ENCODE measurements at places on chromosomes 7 and 10.

DNA sequence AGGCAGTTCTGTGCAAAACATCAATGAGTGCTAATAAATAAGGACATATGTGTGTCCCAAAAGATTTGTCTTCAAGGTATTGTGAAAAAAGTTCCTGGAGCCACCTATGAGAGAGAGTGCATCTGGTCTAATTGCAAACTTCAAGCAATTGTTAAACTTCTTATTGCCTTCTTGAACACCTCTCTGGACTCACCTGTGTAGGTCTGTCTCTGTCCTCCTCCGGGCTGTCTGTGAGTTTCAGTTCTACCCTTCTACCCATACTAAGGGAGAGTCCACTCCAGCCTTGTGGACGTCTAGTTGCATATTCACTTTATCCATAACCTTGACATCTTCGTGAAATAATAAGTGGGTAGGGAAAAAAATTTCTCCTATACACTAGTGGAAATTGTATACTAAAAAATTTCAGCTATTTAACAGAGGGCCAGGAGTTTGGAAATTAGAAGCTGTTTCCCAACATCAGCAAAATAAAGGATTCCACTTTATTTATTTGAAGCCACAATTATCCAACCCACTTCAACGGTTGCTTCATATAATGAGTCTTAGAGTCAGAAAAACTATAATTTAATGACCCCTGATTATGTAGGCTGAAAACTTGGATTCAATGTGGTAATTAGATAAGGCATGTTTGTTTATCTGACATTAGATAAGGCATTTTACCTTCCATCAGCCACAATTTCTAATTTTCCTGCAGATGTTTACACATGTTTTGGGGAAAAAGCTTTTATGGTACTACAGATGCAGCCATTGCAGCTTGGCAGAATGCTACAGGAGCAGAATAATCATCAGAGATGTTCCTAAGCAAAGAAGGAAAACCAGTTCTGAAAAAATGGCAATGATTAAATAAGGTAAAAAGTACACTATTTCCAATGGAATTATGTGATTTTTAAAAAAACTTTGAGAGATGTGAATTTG, 150.8 kb upstream of the FAM3C start:
- no peak for DNase-seq

DNA sequence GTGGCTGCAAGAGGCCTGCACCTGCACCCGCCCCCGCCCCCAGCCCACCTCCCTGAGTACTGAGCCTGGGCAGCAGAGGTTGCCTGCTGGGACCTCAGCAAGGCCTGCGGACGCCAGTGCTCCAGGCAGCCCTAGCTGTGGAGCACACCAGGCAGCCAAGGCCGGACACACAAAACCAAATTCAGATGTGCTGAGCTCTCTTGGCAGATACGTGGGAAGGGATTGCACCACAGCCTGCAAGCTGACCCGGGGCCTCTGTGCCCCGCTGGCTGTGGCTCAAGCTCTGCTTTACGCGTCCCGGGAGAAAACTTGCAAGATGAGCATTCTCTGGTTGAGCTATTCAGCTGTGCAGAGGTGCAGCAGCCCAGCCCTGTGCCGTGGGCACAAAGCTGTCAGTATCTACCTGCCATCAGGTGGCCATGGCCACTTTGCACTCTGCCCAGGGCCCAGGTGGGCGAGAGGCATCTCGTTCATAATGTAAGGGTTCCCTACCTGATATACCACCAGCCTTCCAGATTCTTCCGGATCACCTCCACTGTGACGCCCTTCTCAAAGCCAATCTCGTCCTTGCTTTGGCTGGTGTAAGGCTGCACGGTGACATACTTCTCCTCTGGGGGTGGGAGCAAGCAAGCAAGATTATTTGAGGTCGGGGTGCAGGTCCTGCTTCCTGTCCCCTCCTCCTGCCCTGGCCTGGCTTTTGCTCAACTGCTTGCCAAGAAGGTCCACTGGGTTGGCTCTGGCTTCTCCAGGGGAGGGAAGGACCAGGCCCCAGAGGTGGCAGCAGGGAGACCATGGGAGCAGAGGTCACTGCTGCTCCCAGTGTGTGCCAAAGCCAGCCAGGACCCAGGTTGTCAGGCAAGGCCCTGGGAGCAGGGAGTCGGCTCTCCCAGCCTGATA, 123.4 kb downstream of the NEURL1 start:
- no peak for DNase-seq

- DNase-seq: no peak
Observed at GRCh38 chr7:31084226-31084625, 32.1 kb downstream of the ADCYAP1R1 start.

GRCh38 chr10:90887555-90887954, 15.8 kb downstream of the RPP30 start:
- DNase-seq: no peak

DNA sequence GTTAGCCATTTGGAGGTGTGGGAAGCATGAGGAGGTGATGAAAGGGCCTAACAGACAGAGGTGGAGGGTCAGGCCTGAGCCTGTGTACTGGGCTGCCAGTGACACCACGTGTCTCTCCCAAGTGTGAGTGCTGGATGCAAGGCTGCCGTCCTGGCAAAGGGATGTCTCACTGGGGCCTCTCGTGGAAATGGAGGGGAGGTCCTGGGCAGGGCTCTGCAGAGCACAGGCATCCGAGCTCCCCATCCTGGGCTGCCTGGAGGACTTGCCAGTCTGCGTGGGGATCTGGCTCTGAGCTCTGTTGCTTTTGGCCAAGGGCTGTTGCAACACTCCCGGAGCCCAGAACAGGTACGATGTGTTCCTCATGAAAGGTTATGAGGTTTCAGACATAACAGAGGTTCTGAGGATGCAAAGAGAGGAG, 77.3 kb downstream of the GRK5 start:
- DNase-seq: no peak

DNA sequence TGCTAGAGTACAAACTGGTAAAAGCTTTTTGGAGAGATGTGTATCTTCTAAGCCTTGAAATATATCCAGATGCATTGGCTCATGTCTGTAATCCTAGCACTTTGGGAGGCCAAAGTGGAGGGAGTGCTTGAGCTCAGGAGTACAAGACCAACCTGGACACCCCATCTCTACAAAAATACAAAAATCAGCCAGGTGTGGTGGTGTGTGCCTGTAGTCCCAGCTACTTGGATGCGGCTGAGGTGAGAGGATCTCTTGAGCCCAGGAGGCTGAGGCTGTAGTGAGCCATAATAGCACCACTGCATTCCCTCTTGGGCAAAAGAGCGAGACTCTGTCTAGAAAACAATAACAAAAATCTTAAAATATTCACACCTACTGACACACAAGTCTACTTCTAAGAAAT, 25.6 kb downstream of the TMEM209 start:
- no peak for DNase-seq
